Fibroblast of pulmonary artery (primary cell): ENCODE measurements at places on chromosomes 6 and 20.

DNA sequence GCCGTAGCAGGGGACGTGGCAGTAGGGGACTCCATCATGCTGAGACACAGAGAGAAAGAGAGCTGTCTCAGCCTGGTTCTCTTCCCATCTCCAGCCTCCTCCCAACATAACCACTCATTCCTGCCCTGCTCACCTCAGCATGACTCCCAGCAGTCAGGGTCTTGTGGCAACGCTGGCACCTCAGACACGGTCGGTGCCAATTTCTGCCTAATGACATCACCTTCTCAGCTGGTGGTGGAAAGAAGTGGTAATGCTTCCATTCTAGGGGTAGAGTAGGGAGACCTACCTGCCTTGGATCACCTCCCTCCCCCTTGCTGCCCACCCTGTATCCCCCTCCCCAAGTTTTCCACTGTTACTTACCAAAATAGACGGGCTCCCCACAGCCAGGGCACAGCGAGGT is 2.5 kb downstream of the CRIP3 start:
- DNase-seq, result no peak

- peak; percentile 49 for DNase-seq
Measured at GRCh38 chr6:148831531-148831930, 84.7 kb downstream of the UST start.

- DNase-seq, result no peak
Measured at GRCh38 chr6:129966125-129966524, 52.3 kb upstream of the L3MBTL3 start.

- peak; percentile 60 for DNase-seq
Measured at GRCh38 chr6:44237813-44238433, 9.0 kb upstream of the HSP90AB1 start.

- peak; percentile 91 for DNase-seq
Measured at GRCh38 chr20:64188682-64189529, 24.7 kb downstream of the MYT1 start.

- DNase-seq, result no peak
Measured at GRCh38 chr6:168030908-168031307, 33.4 kb downstream of the KIF25 start.

- DNase-seq, result no peak
Measured at GRCh38 chr20:33165416-33166055, 2.4 kb upstream of the BPIFA2 start.

GRCh38 chr6:23503173-23503572 is 622.8 kb upstream of the NRSN1 start:
- DNase-seq, result no peak

DNA sequence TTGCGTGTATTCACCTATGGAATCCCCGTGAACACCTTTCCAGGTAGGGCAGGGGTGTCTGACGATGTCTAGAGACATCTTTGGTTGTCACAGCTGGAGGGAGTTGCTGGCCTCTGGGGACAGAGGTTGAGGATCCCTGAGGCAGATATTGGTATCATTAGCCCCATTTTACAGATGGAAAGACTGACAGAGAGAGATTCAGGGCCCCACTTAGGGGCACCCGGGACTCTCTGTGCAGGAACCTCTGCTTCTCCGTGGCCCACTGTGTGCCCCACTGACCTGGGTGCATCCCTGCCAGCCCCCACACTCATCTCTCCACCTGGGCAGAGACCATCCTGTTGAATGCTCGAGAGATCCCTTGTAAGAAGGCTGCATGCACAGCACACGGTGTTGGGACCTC is 111.2 kb downstream of the EDN3 start:
- DNase-seq, result no peak

DNA sequence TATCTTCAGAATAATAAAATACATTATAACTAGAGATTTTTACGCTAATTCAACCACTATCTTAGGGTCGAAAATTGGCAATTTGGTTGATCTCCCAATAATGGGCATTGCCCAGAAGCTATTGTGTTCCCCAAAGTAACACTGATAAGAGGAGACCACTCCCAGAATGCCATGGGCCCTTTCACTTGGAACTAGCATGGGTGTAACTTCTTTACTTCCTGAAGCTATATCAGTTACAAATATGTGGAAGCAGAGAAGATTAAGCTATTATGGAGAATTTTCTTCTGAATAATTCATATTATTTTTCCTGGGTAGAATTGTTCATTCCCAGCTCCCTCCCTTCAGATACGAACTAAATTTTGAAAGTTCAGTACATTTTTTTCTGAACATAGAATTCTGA is 48.2 kb upstream of the JAG1 start:
- DNase-seq, result no peak
